ENCODE measurements at places on chromosomes 2 and 18. TPM values are rescaled to one million over a fixed set of nuclear protein-coding genes. Genes with fewer than 3 reads are reported as not detected.
A peak's percentile ranks its signal among the peaks of the same experiment; 100 is the strongest.

DNA sequence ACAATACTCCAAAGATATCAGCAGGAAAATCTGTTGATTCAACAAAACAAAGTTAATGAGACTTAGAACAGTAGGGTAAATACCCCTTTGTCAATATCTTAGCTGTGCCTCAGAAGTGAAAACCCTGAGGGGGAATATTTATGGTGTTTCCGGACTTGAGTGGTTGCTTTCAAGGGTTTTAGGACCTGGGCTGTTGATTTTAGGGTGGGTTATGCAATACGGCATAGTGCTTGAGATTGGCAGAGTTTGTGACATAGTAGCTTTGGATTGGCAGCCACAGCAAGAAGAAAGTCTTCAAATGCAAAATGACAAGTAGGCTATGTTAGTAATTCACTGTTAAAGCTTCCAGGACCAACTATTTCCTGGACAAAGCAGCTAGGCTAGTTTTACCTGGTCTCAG is 826.3 kb upstream of the CDH2 start:
- DNase-seq = no peak
- H3K27me3 ChIP-seq = no peaks in the 10 kb centered on the region
- H3K4me1 ChIP-seq = no peaks in the 10 kb centered on the region
- H3K36me3 ChIP-seq = no peaks in the 10 kb centered on the region
- H3K27ac ChIP-seq = no peak overlapping the region

DNA sequence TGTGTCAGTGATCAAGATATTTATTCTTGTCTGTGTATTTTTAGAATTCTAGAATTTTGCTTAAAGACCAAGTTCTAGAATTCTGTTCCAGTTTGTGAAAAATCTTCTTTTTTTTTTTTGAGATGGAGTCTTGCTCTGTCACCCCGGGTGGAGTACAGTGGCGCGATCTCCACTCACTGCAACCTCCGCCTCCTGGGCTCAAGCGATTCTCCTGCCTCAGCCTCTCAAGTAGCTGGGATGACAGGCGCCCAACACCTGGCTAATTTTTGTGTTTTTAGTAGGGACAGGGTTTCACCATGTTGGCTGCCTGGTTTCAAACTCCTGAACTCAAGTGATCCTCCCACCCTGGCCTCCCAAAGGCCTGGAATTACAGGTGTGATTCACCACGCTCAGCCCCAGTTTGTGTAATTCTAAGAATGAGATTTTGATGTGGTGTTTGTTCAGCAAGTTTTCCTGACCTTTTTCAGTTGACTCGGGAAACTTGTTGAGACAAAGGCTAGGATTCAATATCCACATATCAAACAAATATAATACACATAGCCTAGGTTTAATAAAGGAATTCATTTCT is 3.6 kb downstream of the EIF5B start:
- DNase-seq = no peak
- H3K27ac ChIP-seq = no peak overlapping the region
- H3K36me3 ChIP-seq = no peaks in the 10 kb centered on the region

DNA sequence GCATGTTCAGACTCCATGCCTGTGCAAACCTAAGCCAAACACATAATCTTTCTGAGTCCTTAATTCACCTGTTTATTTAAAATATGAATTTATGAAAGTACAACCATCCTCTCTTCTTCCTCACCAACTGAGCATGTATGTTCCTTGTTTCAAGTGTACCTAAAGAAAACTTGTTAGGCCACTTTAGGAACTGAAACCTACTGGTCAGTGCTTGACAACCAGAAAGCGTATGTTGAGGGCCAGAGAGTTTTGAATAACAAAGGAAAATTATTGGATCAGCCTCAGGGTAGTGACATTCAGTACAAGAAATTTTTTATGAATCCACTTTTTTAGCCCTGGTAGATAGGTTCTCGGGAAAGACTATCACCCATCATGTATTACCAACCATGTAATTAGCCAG is 847.6 kb upstream of the CELF4 start:
- no peaks in the 10 kb centered on the region for H3K4me1 ChIP-seq
- DNase-seq = no peak
- H3K36me3 ChIP-seq = no peaks in the 10 kb centered on the region
- no peaks in the 10 kb centered on the region for H3K27me3 ChIP-seq
- H3K4me3 ChIP-seq = no peak overlapping the region

DNA sequence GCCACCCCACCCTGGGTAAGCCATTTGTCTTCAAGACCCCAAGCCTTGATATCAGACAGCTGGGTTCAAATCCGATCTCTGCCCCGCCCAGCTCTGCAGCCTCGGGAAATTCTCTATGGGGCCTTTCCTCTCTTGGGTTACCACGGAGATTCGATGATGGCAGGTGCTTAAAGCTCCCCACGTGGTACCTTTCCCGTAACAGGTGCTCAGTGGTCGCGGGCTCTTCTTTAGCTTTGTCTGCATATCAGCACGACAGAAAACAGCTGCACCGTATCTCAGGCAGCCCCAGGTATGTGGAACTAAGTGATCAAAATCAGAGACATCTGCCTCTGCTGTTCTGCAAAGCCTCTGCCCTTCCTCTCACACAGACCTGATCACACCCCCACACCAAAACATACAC is 37.4 kb downstream of the TTC32 start:
- H3K4me1 ChIP-seq = peaks cover 18% of the 10 kb centered on the region
- peaks cover 4% of the 10 kb centered on the region for H3K27me3 ChIP-seq
- H3K4me3 ChIP-seq = no peak overlapping the region
- DNase-seq = no peak

GRCh38 chr2:226798422-226799210 is 1.0 kb downstream of the IRS1 start:
- peak overlapping the region; percentile 95 for H3K27ac ChIP-seq
- H3K36me3 ChIP-seq = no peaks in the 10 kb centered on the region
- H3K4me1 ChIP-seq = peaks cover 41% of the 10 kb centered on the region
- peak overlapping the region; percentile 78 for H3K4me3 ChIP-seq
- no peaks in the 10 kb centered on the region for H3K27me3 ChIP-seq
- peak; percentile 23 for DNase-seq

DNA sequence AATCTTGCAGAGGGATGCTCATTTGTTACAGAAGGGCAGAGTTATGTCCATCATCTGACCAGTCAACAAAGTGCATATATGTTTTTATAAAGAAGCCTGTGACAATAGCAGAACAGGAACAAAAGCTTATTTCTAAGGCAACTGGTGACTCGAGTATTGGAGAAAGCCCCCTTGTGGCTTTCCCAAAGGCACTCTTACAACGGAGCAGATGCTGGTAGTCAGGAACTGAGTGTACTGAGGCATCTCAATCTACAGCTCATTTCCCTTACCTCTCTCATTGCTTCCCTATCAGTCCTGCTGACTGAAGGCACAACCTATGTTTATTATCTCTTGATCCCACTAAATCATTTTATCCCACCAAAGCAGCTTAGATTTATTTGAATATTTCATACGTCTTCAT is 557.1 kb upstream of the CHAC2 start:
- peaks cover 11% of the 10 kb centered on the region for H3K4me1 ChIP-seq
- DNase-seq = no peak
- no peak overlapping the region for H3K27ac ChIP-seq
- no peaks in the 10 kb centered on the region for H3K36me3 ChIP-seq
- no peaks in the 10 kb centered on the region for H3K27me3 ChIP-seq

DNA sequence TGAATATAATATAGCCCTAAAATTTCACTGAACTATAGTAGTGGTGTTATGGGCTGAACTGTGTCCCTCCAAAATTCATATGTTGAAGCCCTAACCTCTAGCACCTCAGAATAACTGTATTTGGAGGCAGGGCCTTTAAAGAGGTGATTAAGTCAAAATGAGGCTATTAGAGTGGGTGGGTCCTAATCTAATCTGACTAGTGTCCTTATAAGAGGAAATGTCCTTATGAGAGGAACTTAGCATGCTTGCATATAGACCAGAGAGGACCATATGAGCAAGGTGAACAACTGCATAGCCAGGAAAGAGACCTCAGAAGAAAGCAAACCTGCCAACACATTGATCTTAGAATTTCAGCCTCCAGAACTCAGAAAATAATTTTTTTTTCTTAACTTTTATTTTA is 238.4 kb downstream of the ZEB2 start:
- DNase-seq = no peak
- no peak overlapping the region for H3K27ac ChIP-seq
- no peaks in the 10 kb centered on the region for H3K27me3 ChIP-seq
- H3K36me3 ChIP-seq = no peaks in the 10 kb centered on the region
- H3K4me1 ChIP-seq = no peaks in the 10 kb centered on the region
- H3K4me3 ChIP-seq = no peak overlapping the region

GRCh38 chr18:59352250-59352855 is 6.7 kb downstream of the LMAN1 start:
- no peak for DNase-seq
- no peaks in the 10 kb centered on the region for H3K27me3 ChIP-seq
- H3K27ac ChIP-seq = no peak overlapping the region
- H3K4me3 ChIP-seq = no peak overlapping the region
- H3K4me1 ChIP-seq = peaks cover 16% of the 10 kb centered on the region
- H3K36me3 ChIP-seq = peaks cover 90% of the 10 kb centered on the region

DNA sequence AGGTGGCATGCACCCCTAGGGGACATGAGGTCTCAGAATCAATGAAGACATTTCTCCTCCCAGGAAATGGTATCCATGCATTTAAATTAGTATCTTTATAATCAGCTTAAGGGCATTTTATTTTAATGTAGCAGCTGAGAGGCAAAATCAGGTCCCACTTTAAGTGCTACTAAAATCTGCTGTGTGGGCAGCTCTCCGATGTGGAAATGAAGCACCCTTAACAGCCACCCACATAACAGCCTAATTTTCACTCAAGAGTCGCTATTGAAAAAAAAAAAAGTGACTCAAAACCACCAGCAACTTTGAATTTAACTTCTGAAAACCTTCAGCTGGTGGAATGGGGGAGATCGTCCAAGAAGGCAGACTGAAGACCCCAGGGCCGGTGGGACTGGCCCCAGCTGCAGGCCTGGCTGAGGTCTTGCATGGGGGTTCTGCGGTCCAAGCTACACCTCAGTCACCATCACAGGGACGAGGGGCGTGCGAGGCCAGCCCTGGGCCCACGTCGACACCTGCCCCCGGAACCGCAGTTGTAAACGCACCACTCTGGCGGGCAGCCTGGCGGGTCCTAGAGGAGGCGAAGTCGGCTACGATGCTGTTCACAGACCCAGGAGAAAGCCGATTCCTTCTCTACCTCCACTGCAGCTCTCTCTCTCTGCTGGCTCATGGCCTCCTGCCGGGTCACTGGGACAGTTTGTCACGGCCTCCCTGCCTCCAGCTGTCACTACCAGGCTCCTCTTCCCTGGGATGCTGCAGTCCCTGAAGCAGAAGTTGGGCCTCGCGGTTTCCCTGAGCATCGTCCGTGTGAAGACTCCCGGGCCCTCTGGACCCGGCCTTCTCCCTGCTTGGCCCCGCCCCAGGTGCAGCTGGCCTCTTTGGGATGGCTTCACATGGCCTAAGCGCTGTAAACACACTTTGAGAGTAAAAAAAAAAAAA is 111.9 kb downstream of the KCNF1 start:
- no peak overlapping the region for H3K27ac ChIP-seq
- H3K4me3 ChIP-seq = no peak overlapping the region
- no peak for DNase-seq
- no peaks in the 10 kb centered on the region for H3K36me3 ChIP-seq

DNA sequence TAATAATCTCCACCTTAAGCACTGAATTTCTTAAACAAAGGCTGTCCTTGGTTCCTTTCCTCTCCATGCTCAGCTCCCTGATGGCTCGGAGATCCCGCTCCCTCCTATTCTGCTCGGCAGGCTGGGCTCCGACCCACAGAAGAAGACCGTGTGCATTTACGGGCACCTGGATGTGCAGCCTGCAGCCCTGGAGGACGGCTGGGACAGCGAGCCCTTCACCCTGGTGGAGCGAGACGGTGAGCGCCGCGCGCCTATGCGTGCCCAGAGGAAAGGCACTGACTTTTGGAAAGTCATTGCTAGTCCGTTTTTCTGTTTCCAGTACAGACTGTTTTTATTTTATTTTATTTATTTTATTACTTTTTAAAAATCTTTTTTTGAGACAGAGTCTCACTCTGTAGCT is 9.6 kb downstream of the CNDP2 start:
- peaks cover 23% of the 10 kb centered on the region for H3K4me1 ChIP-seq
- H3K36me3 ChIP-seq = peaks cover 99% of the 10 kb centered on the region
- no peak overlapping the region for H3K27ac ChIP-seq
- DNase-seq = no peak
- H3K27me3 ChIP-seq = no peaks in the 10 kb centered on the region
- H3K4me3 ChIP-seq = no peak overlapping the region

DNA sequence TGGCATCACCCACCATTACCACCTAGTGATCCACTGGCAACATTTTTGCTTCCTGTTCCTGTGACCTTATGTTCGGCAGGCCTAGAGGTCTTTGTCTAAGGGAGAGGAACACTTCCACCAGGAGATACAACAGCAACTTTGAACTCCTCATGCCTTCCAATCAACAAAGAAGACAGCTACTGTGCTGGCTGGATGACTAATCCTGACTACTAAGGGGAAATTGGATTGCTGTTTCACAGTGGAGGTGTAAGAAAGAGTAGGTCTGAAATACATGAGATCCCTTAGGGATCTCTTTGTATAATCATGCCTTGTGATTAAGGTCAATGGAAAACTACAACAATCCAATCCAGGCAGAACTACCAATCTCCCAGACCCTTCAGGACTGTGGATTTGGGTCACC is 45.2 kb downstream of the EIF2AK3 start:
- no peaks in the 10 kb centered on the region for H3K4me1 ChIP-seq
- H3K27ac ChIP-seq = no peak overlapping the region
- H3K4me3 ChIP-seq = no peak overlapping the region
- no peaks in the 10 kb centered on the region for H3K36me3 ChIP-seq
- no peak for DNase-seq
- H3K27me3 ChIP-seq = no peaks in the 10 kb centered on the region

GRCh38 chr2:20614201-20615067 is 36.5 kb downstream of the HS1BP3 start:
- H3K36me3 ChIP-seq = no peaks in the 10 kb centered on the region
- no peak for DNase-seq
- no peak overlapping the region for H3K4me3 ChIP-seq
- H3K4me1 ChIP-seq = peaks cover 100% of the 10 kb centered on the region

- no peaks in the 10 kb centered on the region for H3K27me3 ChIP-seq
- peaks cover 7% of the 10 kb centered on the region for H3K4me1 ChIP-seq
- no peak overlapping the region for H3K27ac ChIP-seq
- H3K4me3 ChIP-seq = no peak overlapping the region
- DNase-seq = no peak
These were observed 2.6 kb downstream of the CLIP4 start for GRCh38 chr2:29117636-29118303.

DNA sequence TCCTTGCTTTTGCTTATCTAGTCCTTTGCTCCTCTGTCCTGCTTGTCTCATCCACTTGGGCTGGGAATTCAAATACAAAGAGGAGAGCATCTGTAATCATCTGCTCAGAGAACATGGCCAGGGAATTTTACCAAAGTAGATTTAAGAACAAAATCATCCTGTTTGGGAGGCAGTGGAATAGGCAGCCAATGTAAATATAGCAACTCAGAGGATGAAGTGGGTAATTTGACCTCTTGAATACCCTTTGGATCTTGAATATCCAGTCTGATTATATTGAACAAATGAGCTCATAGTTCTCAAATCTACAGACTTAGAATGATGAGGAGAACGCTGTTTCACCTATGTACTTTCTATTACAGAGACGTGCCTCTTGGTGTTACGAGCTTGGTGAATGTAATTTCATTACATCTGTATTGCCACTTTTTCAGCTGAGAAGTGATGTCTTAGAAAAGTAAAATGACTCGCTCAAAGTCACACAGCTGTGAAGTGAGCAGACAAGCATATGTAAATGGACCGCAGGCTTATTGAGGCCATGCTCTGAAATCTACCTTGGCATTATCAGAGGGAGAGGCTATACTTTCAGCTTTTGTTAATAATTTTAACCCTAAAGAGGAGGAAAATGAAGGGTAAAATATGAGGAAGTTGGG is 266.3 kb downstream of the MTX2 start:
- H3K4me1 ChIP-seq = no peaks in the 10 kb centered on the region
- peaks cover 11% of the 10 kb centered on the region for H3K27me3 ChIP-seq
- no peak overlapping the region for H3K27ac ChIP-seq
- H3K4me3 ChIP-seq = no peak overlapping the region
- H3K36me3 ChIP-seq = no peaks in the 10 kb centered on the region

The DOCK10 gene
- total RNA-seq = 2.4 TPM

The MARCO gene
- 20.0 TPM for total RNA-seq

The ASNSD1 gene
- total RNA-seq = 31.7 TPM

The STAT4 gene
- total RNA-seq = 0.52 TPM

The SNED1 gene
- 6.3 TPM for total RNA-seq
